EH (cell line): ENCODE measurements at places on chromosomes 2 and 18.
A peak's percentile ranks its signal among the peaks of the same experiment; 100 is the strongest.

DNA sequence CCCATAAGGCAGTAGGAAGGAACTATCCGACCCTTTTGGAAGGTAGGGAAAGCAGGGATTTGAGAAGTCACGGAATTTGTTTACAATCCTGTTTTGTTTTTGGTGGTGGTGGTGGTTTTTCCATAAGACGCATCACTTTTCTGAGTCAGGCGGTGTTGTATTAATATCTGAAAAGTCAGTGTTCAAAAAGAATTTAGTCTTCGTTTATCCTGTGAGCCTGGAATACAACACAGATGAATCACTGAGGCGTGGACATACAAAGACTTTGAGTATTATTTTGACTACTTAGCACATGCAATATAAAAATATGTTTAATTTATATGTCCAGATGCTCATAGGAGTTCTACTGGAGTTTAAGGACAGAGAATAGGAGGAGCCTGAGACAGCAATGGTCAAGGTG is 785 bp downstream of the ZNF892 start:
- peak; percentile 10 for DNase-seq

DNA sequence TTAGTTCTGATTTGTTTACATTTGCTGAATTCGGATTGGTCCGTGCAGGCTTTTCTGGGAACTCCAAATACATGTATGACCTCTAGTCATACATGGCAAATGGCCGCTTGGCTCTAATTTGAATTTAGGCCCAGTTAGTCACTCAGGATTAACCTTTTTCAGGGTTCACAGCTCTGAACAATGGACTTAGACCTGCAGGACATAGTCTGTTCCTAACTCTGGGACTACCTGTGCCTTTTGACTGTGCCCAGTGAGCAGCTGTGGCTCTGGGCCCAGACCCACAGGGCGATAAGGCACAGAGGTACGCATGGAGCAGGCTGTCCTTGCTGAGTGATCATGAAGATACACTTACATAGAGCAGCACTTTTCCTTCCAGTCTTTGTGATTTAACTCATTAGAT is 28.5 kb downstream of the IL37 start:
- DNase-seq = no peak

- no peak for DNase-seq
Measured at GRCh38 chr2:76169276-76170008, 458.7 kb upstream of the GCFC2 start.

- DNase-seq = no peak
Measured at GRCh38 chr18:8957731-8958130, 144.8 kb upstream of the NDUFV2 start.

GRCh38 chr18:74310411-74310810 is 5.2 kb upstream of the C18orf63 start:
- DNase-seq = peak; percentile 69

- DNase-seq = no peak
Measured at GRCh38 chr2:129876541-129876940, 102.9 kb upstream of the RAB6C start.

GRCh38 chr2:237706257-237706656 is 78.9 kb downstream of the LRRFIP1 start:
- DNase-seq = no peak

DNA sequence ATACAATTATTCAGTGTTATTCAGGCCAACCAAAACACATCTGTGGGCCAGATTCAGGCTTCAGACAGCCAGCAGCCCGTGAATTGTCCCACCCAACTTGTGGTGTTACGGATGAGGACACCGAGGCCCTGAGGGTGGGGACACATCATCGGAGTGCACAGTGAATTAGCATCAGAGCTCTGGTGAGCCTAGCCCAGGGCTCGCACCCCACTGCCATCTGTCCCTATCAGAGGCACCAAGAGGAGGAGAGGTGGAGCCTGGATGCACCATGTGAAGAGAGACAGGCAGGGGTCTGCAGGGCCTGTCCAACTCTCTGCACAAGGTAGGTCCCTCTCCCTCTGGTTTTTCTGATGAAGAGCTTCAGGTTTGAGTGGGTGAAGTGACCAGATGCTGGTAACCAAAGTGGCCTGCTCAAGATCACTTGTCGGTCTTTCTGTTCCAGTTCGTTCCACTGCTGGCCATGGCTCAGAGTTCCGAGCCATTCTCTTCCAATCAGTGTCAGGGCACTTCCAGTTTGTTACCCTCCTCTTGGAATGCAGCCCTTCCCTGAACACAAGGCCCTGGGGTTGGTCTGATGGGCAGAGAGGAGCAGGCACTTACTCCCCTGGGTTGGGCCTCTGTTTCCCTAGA is 14.8 kb upstream of the GLI2 start:
- no peak for DNase-seq

DNA sequence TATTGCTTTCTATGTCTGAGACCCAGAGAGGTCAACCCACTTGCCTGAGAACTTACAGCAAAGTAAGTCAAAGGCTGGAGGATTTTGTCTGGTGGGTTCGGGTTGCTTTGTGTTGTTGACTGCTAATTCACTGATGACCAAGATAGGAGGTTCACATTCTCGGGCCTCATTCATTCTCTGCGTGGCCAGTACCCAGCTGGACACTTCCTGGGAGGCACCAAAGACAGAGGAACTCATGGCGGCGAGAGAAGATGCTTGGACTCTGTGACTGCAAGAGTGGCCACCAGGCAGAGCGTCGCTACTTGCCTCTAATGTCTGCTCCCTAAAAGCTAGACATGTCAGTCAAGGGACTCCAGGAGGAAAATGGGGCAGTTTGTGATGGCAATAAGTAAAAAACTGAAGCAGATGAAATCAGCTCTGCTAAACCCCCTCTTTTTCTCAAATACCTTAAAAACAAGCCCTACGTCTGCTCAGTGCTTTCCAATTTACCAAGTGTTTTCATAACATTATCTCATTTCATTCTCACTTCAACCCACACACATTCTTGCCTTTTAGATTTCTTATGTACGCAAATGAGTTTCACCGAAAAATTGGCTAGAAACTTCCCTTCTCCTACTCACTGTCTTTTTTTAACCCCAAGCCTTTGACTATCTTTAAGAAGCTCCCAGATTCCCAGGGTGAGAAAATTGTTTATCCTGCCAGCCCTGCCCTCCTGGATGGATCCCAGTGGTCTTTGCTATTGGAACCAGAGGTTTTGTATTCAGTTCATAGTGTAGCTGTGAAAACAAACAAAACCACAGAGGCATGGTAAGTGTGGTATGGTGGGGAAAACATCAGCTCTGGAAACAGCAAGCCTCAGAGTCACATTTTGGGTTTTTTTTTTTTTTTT is 4.9 kb upstream of the LBH start:
- peak; percentile 69 for DNase-seq

- peak; percentile 83 for DNase-seq
Measured at GRCh38 chr18:12317664-12318333, 9.8 kb downstream of the TUBB6 start.

DNA sequence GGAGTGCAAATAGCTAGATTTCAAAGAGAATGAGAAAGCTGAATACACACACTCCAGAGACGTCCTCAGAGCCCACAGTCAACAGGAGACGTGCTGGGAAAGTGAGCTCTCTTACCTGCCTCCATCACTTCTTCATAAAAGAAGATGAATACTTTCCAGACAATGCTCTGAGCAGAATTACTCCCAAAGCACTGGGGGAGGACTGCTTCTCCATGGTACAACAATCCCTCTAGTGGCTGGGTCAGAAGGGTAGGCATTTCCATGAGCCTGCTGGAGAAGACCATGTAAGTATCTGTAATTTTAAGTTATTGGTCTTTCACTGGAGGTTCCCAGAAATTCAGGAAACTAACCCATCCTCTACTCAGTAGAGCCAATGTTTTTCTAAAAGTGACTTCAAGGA is 190.3 kb downstream of the RBM43 start:
- DNase-seq = peak; percentile 59

GRCh38 chr2:159066541-159067156 is 98.2 kb downstream of the TANC1 start:
- no peak for DNase-seq

DNA sequence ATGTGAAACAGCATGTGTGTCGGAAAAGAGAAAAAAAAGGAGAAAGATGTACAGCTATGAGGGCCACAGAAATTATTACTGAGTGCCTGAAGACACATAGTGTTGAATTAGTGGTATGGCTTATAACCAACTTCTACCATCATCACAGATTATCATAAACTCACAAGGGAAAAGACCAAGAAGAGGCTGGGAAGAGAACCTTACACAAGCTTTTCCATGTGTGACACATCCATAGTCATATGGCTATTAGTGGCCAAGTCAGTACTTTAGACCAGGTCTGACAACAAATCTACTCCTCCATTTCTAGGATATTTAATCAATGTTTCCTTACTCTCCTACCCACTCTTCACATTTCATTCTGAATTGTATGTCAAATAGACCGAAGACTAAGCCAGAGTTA is 3.5 kb upstream of the GALNT5 start:
- DNase-seq = no peak

DNA sequence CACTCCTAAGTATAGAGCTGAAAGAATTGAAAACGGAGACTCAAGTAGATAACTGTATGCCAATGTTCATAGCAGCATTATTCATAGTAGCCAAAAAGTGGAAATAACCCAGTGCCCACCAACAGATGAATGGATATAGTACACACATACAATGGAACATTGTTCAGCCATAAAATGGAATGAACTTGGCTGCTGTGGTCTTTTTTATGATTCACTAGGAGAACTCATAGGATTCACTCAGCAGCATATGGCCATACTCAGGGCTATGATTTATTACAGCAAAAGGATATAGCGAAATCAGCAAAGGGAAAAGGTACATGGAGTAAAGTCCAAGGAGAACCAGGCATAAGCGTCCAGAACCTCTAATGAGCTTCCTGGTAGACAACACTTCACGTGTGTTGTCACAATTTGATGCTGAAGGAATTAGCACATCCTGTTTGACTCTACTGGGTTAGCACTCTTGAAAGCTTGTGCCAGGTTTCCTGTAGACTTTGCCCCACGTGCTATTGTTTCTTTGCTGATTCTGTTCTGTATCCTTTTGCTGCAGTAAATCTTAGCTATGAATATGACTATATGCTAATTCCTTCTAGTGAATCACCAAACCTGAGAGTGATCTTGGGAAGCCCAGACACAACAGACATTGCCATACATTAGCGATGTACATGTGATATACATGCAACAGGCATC is 15.7 kb downstream of the SPC25 start:
- DNase-seq = no peak

DNA sequence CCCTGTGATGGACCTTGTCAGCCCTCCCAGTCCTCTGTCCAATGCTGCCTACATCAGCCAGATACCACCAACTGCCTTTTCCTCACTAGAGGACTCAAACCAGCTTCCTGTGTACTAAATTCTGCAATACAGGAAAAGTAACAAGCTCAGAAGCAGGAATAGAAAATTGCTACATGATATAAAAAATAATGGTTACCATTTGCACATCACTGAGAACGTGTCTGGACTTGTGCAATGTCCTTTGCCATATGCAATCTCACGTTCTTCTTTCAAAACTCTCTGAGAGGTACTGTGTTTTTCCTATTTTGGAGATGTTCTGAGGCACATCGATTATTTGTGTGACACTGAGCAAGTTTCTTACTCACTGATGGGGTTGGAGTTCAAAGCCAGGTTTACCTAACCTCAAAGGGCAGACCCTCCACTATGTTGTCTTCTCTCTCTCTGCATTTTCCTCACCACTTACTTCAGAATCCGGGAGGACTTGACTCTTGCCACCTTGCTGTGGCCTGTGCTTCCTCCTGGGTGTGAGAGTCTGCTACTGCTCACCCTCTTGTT is 12.1 kb downstream of the UPP2 start:
- no peak for DNase-seq

DNA sequence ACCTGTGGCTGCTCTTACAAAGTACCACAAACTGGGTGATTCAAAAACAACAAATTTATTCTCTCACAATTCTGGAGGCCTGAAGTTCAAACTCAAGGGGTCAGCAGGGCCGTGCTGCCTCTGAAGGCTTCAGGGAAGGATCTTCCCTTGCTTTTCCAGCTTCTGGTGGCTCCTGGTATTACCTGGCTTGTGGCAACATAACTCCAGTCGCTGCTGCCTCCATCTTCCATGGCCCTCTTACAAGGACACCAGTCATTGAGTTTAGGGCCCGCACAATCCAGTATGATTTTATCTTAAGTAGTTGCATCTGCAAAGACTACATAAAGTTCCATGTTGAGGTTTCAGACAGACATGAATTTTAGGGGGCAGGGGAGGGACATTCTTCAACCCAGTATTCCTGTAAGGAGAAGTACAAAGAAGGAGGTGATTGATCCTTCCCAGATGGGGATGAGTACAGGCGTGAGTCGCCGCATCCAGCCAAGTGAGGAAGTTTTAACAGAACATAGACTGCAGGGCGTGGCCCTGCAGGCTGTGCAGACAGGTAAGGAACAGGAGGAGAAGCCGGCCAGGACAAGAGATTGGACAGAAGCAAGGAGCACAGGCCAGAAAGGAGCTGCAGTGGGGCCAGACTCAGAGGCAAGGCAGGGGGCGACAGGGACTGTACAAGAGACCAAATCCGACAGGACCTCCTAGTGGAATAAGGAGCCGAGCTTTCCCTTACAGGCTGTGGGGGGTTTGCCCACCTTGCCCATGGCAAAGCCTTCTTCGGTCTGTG is 44.4 kb upstream of the BZW1 start:
- DNase-seq = no peak

- peak; percentile 86 for DNase-seq
Measured at GRCh38 chr18:73235491-73235890, 367.7 kb upstream of the NETO1 start.
